ENCODE measurements at places on chromosomes 4 and X. TPM values are rescaled to one million over a fixed set of nuclear protein-coding genes. Genes with fewer than 3 reads are reported as not detected.

FAM133A gene
- 0.31 TPM for total RNA-seq

GPRASP3 gene
- 10.5 TPM for total RNA-seq

CCKAR gene
- total RNA-seq: not detected

- no peak for DNase-seq
Measured at GRCh38 chr4:155966731-155967395, 13.2 kb upstream of the CTSO start.

Data from endothelial cell (in vitro differentiated cells).